Right renal cortex interstitium (tissue), 3 donors: ENCODE measurements at places on chromosomes 4 and X. TPM values are rescaled to one million over a fixed set of nuclear protein-coding genes. Genes with fewer than 3 reads are reported as not detected.

DNA sequence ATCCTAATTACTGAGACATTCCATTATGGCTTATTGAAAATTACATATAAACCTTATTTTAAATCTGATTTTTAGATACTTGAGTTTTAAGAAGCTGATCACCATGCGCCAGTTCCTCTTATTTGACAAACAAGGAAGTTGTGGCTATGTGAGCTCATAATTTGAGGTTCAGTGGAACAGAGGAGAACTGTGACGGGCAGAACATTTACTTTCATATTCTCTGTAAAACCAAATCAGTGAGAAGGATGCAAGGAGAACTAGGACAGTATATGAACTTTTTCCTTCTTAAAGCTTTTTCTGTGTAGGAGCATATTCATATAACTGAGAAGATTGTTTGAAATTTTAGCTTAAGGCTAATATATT lies 25.3 kb downstream of the STIM2 start:
- no peak for DNase-seq

DNA sequence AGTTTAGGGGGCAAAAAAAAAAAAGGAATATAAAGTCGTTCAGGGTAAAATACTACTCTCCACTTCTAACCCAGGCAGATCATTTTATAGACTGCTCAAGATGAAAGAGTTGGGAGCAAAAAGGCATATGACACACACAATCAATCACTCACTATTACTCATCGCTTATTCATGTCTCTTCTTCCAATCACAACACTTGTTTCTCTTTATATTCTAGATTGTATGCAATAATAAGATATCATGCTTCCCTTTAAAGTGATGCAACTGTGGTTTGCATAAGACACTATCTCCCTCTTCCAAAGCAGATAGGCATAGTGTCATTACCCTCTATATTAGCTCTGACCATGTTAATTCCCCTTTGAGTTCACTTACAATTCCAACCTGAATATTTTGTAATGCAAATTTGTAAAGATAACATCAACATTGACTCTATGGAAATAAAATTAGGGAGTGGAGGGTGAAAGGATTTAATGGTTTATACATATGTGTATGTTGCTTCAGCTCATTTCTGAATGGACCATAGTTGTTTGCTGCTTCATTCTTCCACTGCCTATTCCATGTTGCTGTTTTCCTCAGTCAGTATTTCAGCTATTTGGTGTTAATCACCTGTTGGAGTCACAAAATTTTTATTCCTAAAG lies 154.9 kb upstream of the EPHA5 start:
- no peak for DNase-seq

DNA sequence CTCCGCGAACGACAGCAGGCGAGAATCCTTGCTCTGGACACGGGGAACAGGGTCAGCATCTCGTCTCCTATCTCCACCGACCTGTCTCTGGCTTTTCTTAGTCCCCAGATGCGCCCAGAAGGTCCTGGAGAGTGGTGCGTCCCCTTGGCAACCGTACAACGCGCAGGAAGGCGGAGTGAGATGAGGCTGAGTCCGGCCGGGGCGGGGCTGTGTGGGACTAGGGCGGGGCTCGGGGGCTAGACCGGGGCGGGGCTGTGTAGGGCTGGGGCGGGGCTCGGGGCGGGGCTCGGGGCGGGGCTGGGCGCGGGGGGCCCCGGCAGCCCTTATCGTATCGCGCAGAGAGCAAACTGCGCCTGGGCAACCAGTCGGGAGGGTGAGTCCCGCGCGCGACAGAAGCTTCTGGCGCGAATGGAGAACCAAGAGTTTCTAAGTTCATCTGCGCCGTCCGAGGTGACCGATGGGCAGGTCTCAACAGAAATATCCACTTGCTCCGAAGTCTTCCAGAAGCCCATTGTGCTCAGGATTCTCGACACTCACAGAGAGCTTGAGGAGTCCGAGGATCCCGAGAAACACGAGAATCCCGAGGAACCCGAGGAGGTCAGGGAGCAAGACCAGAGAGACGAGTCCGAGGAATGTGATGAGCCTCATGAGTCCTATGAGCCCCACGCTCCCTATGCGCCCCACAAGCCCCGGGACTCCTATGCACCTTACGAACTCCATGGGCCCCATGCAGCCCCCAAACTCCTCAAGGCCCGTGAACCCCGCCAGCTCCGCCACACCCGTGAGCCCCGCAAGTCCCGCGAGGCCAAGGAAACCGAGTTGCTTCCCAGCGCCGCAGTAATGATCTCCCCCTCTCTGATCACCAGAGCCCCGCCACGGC lies 24.9 kb downstream of the ARL9 start:
- DNase-seq, result no peak

GRCh38 chr4:154044108-154044531 lies 255.2 kb upstream of the SFRP2 start:
- no peak for DNase-seq

- DNase-seq, result no peak
Measured at GRCh38 chr4:78880874-78881492, 58.3 kb downstream of the PAQR3 start.

- DNase-seq, result no peak
Measured at GRCh38 chr4:2298532-2298991, 36.7 kb upstream of the MXD4 start.

DNA sequence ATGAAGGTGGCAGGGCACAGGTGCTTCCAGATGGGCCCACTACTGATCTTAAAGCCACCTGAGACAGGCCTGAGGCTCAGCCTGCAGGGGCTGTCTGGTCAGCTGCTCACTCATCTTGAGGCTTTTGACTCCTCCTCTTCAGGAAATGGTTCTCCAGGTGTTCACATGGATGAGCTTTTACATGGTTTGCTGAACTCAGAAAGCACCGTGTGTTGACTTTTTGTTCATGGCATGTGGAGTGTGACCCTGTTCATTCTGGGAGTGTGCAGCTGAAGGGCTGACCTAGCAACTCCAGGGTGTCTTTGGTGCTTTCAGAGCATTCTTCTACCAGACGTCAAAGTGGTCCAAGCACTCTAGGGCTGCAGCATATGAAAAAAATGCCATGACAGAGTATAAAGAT lies 111.1 kb downstream of the CCNG2 start:
- DNase-seq, result no peak

GRCh38 chrX:9851890-9852289 lies 65.7 kb downstream of the SHROOM2 start:
- DNase-seq, result no peak

DNA sequence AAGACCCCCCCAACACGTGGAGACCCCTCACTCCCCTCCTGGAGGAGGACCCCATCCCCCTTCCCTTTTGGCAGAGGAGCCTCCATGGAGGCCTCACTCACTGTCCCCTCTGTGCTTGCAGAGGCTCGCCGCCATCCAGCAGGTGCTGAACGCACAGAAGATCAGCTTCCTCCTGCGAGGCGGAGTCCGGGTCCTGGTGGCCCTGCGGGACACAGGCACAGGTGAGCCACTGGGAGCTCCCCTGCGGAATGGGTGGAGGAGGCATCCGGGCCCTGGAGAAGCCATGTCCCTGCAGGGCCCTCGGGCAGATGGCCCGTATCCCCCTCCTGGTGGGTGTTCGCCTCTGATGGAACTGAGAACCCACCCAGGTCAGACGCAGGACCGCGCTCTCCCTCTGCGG lies 206.5 kb downstream of the AFAP1 start:
- no peak for DNase-seq

DNA sequence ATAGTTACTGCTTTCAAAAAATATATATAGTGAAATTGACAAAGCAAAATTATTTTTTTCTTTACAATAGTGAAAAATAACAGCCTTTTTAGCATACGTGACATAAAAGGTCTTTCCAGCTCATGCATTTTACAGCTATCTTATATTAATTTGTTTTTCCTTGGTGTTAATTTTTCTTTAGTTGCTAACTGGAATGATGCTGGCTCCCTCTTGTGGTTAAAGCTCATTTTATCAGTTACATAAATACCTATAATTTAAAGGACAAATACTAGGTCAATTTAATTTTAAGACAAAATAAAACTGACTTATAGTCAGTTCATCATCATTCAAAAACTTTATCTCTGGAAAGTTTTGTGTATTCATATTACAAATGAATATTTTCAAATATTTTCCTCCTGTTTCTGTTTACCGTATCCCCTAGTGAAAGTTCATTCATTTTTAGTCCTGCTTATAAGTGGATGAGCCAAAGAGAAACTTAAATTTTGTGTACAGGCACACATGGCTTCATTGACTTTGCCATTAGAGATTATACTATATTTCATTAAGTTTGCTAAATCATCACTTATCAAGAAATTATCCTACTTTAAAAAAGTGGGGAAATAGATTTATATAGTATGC lies 9.9 kb upstream of the ANAPC4 start:
- DNase-seq, result no peak

GRCh38 chr4:19947349-19947748 lies 304.4 kb upstream of the SLIT2 start:
- no peak for DNase-seq

- DNase-seq, result peak; percentile 27
Measured at GRCh38 chr4:179095585-179096221, 1653.5 kb upstream of the AGA start.

Gene MAGEA11
- not detected for polyA plus RNA-seq

Gene PCSK1N
- 5.1 TPM for polyA plus RNA-seq

Gene TBC1D19
- 20.6 TPM for polyA plus RNA-seq

Gene TRIM60
- polyA plus RNA-seq, result 0.07 TPM

Gene EXOC1L
- polyA plus RNA-seq, result not detected

Gene ARMCX1
- 47.7 TPM for polyA plus RNA-seq
